ENCODE measurements at places on chromosomes 4 and X.
A peak's percentile ranks its signal among the peaks of the same experiment; 100 is the strongest.

DNA sequence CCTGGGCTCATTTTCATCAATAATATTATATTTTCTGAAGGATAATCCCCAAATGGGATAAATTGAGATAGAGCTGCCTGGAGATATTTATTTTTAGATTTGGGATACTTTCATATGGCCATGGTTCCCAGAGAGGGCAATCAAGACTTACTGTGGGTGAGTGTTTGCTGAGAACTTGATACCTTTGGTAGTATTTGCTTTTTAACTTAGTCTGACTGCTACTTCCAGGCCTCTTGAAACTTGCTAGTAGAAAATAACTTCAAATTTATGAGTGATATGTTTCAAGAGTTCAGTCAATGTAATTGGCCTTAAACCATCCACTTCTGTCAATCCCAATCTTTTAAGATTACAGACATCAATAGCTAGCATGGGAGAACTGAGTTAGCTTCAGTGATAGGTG is 181.6 kb upstream of the POU3F4 start:
- no peak for DNase-seq

- no peak for DNase-seq
Measured at GRCh38 chr4:17010426-17011087, 112.1 kb upstream of the LDB2 start.

DNA sequence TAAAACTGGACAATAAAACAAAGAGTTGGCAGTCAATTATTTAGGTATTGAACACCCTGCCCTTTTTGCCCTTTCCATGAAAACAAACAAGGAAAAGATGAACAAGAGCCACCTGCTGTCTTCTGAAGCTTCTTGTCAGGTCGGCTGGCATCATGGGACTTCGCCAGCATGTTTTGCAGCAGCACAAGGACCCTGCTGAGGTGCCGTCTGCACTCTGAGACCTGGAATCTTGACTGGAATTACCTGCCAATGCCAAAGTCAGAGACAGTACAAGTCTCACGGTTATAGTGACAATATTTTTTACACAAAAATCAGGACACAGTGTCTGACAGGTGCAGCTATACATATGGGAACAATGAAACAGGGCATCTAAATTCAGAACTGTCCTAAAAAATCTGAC is 284.5 kb downstream of the GASK1B start:
- no peak for DNase-seq

GRCh38 chrX:18899796-18900380 is 84.0 kb downstream of the PHKA2 start:
- DNase-seq = no peak

- DNase-seq = peak; percentile 46
Measured at GRCh38 chrX:75067931-75068330, 88.2 kb downstream of the ABCB7 start.

DNA sequence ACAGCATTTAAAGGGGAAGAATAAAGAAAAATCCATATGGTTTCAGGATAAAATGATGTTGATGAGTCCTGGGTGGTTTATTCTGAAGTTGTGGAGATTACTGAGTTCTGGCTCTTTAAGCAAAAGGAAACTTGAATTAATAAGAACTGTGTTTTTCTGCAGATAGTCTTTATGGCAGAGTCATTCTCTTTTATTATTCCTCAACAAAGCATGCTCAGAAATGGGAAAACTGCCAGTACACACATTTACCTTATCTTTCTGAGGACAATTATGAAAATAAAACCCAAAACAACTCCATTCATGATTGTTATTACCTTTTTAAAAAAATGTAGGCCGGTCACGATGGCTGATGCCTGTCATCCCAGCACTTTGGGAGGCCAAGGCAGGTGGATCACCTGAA is 58.5 kb downstream of the ADD1 start:
- DNase-seq = peak; percentile 20

DNA sequence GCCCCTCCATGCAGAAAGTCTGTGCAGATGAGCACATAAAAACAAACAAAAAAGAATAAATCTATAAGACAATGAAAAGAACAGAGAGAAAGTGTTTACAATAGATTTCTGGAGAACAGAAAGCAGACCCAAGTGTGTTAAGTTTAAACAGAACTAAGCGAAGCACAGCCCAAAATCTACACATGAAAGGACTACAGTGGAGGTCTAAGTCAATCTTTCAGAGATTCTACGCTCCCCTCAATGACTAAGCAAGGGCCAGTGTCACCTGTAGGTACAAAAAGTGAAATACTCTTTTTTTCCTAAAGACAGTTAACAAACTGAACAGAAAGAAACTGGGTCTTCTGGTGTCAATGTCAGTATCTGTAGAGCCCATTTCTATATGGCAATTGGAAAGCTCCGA is 18.2 kb downstream of the CLOCK start:
- DNase-seq = no peak

DNA sequence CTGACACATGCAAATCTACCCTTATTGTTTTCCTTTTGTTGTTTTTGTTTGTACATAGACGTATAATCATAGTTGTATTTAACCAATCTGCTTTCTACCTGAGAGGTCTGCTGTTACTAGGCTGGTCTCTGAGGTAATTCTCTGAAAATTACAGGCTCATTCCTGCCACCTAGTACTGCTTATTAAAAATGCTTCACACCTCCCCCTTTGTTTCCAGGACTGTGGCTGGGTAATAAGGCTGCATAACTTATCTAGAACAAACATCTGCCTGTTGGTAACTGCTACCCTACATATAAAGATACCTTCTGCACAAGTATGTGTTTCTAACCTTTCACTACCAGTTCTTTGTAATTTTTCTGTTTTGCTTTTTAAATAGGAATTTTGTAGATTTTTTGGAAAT is 34.2 kb downstream of the COX7B2 start:
- no peak for DNase-seq

DNA sequence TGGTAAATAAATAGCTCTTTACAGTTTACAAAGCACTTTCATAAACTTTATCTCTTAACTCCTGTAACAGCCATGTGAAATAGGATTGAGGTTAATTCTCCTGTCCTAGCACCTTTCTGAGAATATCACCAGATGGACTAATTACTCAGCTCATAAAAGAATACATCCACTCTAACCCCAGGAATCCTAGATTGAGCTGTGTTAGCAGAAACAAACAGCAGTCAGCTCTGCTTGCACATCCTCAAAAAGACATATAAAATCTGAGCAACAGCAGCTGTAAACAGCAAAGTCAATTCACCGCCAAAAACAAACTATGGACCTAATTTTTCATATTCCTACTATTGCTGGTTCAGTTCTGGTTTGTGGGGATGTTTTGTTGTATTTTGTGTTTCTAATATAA is 182.8 kb downstream of the QDPR start:
- no peak for DNase-seq

- no peak for DNase-seq
Measured at GRCh38 chr4:140141210-140141835, 12.7 kb downstream of the MAML3 start.

DNA sequence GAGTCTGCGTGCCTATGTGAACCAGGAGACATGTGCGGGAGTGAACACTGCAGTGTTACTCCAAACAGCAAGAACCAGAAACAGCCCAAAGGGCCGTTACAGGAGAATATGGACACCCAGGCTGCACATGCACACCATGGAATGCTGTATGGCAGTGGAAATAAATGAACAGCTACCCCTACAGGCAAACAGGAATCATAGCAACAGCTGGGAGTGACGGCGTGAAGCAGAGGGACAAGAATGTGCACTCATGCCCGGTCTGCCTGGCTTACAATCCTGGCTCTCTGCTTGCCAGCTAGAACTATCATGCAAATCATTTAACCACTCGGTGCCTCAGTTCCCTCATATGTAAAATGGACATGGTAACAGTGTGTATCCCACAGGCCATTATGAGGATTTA is 16.6 kb downstream of the GPKOW start:
- DNase-seq = peak; percentile 57

GRCh38 chrX:115408771-115409400 is 119.4 kb downstream of the LUZP4 start:
- peak; percentile 60 for DNase-seq

GRCh38 chrX:129956765-129957164 is 25.7 kb upstream of the BCORL1 start:
- DNase-seq = no peak

DNA sequence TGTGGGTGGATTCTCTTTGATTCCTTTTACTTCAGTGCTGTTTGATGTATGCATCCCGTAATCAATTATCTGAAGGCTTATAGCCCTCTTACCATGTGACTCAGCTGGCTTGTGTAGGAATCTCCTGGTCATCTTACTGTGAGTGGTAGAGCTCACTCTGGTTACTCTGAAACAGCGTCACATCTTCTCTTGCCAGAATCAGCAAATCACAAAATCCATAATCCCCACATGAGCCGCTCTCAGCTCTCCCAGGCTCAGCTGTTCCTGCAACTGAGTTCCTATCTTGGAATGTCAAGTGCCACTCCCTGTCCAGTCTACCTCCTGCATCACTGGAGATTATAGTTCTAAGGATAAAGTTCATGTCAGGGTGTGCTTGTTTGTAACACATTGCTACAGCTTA is 278.0 kb downstream of the FBXO8 start:
- DNase-seq = peak; percentile 26

DNA sequence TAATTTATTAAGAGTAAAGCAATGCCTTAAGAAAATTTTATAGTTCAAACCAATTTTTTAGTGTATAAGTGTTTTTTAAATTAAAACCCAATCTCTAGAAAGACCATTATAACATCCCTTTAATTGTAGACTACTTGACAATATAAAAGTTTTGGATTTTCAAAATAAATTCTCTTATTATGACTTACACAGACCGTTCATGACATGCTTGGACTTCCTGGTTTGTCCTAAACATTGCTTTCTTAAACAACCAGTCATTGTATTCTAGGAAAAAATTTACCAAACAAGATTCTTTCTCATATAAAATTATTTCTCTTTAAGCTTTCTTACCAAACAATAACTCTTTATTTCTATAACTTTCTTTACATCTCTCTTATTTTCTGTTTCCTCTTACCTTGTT is 49.0 kb upstream of the CXorf51A start:
- no peak for DNase-seq

DNA sequence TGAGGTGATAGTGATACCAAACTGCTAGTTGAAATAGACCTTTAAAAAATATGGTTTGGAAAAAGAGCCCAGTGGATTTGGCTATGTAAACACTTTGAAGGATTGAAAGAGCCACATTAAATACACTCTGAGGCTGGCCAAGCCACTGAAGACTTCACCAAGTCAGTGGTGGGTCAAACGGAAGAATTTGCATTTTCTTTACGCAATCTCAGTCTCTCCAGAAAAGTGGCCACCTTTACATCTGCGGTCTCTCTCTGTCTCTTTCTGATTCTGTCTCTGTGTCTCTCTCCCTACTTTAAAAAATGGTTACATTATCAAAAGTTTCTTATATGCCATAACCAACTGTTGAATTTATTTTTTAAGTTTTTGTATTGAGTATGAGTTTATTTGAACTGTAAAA is 651.2 kb upstream of the PITX2 start:
- peak; percentile 17 for DNase-seq

GRCh38 chrX:24260842-24261550 is 52.9 kb downstream of the SUPT20HL2 start:
- DNase-seq = peak; percentile 72

GRCh38 chr4:10732235-10732913 is 47.8 kb upstream of the CLNK start:
- no peak for DNase-seq

DNA sequence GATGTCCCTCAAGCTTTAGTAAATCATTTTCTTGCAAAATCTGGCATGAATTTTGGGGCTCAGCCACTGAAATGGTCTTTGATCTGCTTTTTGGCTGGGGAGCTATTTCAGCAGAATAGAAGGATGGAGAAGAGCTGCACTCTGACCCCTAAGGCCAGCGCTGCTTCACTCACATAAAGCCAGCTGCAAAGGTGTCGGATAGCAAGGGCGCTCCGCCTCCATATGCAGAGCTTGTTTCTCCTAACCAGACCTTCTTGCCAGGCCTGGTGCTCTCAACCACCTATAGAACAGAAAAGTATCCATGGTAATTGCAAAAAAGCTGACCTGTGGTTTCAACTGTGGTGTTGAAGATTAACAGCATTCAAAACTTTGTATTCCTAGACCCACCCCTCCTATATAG is 24.1 kb upstream of the COQ2 start:
- no peak for DNase-seq

DNA sequence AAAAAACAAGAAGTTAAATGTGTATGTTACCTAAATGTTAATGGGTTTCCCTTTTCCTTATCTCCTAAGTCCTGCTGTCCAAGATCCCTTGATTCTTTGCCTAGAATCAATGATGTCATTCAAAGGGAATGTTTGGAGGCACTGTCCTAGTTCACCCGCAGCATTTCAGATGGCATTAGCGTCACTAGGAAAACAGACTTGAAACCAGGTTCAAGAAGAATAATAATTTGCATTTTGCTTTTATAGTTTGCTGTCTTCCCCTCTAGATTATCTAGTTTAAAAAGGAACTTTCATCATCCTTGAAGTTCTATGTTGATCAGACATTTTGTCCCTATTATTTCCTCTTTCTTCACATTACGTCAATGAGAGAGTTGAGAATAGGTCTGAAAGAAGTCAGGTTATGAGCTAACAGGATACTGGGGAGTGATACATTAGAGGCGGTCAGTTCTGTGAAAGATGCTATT is 234.1 kb upstream of the PGRMC2 start:
- DNase-seq = peak; percentile 36

DNA sequence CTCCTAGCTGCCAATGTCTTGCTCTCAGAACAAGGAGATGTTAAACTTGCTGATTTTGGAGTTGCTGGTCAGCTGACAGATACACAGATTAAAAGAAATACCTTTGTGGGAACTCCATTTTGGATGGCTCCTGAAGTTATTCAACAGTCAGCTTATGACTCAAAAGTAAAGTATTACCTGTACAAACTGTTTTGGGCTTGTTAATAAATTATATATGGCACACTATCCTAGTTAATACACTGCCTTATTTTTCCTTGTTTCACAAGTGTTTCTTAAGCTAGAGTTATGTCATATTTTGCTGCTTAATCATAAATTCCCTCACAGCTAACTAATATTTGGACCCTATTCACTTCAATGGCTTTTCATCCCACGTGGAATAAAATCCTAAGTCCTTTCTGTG is 45.3 kb downstream of the STK26 start:
- DNase-seq = peak; percentile 7

DNA sequence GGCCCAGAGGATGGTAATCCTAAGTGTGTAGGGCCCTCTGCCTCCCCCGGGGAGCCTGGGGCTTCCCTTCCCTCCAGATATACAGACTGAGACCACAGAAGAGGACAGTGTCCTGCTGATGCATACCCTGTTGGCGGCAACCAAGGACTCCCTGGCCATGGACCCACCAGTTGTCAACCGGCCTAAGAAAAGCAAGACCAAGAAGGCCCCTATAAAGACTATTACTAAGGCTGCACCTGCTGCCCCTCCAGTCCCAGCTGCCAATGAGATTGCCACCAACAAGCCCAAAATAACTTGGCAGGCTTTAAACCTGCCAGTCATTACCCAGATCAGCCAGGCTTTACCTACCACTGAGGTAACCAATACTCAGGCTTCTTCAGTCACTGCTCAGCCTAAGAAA is 1.9 kb downstream of the TRO start:
- no peak for DNase-seq

Data from iris pigment epithelial cell (primary cell).